Stimulated activated CD8-positive, alpha-beta memory T cell treated with anti-CD3 and anti-CD28 coated beads, Interleukin-7, amount 100 ng/mL, for 24 hours (primary cell): ENCODE measurements at places on chromosomes 5 and 9.
A peak's percentile ranks its signal among the peaks of the same experiment; 100 is the strongest.

- no peak for DNase-seq
Observed at GRCh38 chr9:114233491-114234185, 78.3 kb downstream of the COL27A1 start.

- DNase-seq: no peak
Observed at GRCh38 chr5:159851053-159851452, 65.2 kb upstream of the ADRA1B start.

DNA sequence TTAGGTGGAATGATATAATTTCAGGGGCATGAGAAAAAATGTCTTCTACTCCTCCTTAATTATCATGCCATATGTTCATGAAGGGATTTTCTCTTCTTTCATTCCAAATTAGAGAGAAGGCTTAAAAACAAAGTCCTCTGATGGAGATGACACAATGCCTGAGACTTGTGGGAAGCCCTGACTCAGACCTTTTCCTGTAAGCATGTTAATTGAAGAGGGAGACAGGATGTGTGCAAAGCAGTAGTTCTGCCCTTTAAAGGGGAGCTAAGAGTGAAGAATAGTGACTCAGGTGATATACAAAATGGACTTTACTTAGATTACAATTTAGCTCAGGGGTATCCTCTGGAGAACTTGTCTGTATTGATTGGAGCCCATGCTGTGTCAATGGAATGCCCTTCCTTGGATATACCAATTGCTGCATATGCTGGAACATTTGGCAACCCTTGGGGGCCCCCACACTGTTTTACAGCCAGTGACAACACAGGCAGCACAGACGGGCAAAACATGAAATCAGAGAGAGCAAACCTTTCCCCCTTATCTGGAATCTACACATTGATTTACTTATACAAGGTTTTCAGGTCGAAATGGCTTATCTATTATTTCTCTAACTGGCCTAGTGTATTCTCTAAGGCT, 81.3 kb downstream of the IZUMO3 start:
- DNase-seq: no peak

DNA sequence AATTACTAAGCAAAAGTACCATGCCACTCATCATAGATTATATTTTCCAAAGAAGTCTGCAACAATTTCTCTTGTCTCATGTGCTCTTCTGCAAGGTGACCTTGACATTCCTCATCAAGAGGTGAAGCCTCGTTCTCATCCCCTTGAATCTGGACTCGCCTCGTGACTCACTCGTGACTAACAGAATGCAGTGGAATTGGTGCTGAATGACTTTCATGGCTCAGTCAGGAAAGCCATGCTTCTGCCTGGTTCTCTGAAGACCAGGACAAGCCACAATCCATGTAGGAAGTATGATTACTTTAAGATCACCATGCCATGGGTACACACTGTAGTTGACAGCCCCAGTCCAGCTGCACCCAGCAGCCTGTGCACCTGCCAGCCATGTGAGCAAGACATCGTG, 335.8 kb downstream of the GADD45G start:
- no peak for DNase-seq

DNA sequence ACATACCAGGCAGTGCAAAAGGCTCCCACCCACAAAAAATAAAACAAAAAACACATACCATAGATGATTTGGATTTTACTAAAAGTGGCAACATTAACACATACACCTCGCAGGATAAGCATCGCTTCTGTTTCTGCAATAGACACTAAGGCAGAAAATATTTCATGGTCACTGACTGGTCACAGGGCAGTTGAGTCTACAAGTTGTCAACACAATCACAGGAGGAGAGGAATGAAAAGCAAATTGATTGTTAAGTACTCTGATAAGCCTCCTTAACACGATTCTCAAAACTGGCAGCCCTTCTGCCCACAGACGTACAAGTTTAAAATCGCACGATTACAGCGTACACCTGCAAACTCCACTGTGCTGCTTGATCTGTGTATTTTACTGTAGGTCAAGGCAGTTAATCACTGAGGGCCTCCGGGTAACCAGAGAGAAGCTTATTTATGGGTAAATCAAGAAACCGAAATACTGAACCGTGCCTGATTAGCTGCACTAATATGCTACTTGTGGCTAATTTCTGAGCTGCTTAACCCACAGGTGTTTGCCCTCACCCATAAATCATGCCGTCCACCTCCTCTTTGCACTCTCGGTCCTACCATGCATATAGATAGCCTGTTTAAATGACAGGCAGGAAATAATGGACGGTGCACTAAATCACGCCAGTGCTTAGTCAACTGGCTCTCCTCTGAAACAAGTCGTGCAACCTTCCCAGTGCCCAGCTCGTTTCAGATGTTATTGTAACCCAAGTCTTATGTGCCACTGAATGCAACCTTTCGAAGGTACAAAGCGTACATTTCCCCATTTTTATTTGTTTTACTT, 659.4 kb upstream of the ADAMTS16 start:
- no peak for DNase-seq

DNA sequence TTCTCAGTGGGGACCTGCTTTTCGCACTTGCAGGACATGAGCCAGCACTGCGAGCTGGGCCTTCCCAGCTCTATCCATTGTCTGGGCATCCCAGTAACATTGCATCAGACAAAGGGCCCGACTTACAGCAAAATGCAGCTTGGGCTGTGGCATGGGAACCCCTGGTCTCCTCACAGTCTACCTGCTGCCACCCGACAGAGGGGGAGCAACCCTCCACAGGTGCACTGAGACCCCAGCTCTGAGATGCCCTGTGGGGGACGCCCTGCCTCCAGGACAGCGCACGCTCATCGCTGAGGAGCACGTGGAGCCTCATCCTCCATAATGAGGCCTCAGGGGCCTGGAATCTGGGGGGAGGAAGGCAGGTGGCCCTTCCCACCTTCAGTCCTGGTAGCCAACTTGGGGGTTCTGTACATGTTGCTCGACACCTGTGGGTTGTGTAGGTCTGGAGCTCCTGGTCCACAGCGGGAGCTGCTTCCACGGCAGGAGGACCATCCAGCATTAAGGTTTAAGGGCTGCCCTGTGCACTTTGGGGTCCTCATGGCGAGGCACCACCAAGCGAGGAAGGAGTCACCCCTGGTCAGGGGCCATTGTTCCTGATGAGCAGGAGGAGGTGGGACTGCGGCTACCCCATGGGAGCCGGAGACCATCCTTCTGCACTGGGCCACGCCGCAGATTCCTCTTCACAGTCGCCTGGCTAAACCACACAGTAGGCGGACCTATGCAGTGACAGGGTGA, 376.5 kb upstream of the IRX1 start:
- DNase-seq: no peak

GRCh38 chr5:83488271-83488670, 16.7 kb downstream of the VCAN start:
- no peak for DNase-seq

DNA sequence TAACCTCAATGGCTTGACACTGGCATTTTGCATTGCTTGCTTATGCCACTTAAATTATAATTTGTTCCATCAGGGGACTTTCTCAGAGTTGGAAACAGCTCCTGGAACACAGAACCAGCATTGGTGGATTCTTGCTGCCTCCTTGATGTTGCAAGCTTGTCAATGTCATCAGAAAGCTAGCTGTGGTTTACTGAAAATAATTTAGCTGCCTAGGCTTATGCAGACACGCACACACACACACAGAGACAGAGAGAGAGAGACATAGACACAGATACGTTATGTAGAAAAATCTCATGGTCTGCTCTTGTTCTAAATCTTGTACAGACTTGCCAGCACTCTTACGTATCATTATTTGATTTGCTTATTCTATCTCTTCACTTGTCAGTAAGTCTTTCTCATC, 78.0 kb downstream of the HMHB1 start:
- DNase-seq: no peak

DNA sequence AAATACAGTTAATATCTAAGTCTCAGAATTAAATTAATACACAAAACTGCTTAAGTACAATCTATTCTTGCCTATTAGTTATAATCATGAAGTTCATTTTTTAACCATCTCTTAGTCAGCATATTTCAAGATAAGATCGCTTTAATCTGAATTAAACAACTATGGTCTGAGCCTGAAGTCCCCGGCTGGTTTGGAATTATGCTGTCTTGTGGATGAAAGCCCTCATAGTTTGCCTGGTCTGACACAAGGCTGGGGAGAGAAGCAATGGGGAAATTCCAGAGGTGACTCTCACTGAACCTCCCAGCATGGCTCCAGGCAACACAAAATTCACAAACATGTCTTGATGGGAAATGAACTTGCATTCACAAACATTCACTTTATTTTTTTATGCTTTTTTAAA, 28.0 kb upstream of the GRAMD2B start:
- no peak for DNase-seq

DNA sequence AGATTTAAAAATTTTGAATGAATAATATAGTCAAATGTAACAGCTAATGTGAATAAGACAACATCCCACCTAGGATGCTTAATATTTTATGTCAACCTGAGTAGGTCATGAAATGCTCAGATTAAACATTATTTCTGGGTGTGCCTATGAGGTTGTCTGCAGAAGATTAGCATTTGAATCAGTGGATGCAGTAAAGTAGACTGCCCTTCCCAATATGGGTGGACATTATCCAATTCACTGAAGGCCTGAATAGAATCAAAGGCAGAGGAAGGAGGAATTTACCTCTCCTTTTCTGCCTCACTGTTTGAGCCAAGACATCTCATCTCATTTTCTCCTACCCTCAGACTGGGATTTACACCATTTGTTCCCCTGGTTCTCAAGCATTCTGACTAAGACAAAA, 1582.3 kb downstream of the EFNA5 start:
- no peak for DNase-seq

GRCh38 chr5:156121882-156122281, 205.1 kb upstream of the SGCD start:
- DNase-seq: no peak

DNA sequence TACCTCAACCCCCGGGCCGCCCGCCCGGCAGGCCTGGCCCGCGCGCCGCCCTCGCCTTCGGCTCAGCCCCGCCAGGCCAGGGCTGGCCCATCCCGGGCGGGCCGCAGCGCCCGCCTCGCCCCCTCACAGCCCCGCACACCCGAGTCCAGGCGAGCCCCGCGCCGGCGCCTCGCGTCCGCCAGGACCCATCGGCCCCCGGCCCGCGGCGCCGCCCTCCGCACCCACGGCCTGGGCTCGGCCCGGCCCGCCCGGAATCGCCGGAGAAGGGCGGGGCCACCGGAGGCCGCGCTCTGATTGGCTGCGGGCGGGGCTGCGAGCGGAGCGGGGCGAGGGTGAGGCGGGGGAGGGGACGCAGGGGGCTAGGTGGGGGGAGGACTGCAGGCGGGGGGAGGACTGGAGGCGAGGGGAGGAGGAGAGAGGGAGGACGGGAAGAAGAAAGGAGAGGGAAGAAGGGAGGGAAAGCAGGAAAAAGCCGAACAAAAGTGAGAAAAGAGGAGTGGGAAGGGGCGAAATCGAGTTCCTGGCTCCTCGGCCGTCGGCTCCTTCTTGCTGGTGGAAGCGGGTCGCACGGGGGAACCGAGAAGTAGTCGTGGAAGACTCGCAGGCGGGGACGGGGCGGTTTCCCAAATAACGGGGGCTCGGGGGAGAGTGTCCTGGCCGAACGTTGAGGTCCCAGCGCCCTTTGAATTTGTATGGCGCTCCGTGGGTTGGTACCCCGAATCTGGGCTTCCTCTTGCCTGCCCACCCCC, 472 bp upstream of the UBTD2 start:
- peak; percentile 53 for DNase-seq

DNA sequence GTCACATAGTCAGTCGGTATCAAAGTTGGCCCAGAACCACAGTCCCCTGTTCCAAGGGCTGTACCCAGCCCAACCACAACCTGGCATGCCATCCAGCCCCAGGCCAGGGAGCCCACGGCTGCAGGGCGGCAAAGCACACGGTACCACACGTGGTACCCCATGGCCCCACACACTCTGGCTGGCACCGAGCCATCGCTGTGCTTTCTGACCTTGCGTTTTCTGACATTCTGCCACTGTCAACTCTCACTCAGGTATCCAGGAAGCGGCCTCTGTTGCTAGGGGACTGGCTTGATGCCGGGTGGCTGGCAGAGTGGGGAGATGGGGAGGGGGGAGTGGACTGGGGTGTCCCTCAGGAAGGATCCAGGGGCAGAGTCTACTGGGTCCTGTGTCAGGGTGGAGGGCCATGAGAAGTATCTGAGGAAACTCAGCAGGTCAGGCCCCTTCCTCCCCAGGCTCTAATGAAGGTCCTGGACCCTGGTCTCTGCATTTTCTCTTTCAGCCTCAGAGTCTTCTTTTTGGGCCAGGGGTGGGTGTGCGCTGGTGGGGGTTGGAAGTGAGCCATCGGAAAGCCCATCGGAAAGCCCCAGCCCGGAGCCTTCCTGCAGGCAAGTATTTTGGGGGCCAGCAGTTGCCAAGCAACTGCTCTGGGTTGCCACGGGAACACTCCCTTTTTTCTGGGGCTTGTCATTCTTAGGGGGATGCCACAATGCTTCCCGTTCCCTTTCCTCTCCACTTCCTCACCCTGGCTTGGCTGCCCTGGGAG, 21.0 kb upstream of the RALGDS start:
- peak; percentile 47 for DNase-seq
